ENCODE measurements at places on chromosomes 6 and 20. TPM values are rescaled to one million over a fixed set of nuclear protein-coding genes. Genes with fewer than 3 reads are reported as not detected.

The PKIB gene
- 35.0 TPM for total RNA-seq

The RUNX2 gene
- 25.3 TPM for total RNA-seq

The POU5F1 gene
- total RNA-seq, result not detected

The CNR1 gene
- not detected for total RNA-seq

The MCCD1 gene
- not detected for total RNA-seq
